Activated T-helper 1 cell treated with Interleukin-2 at 50 U/mL for 16 hours (primary cell): ENCODE measurements at places on chromosomes 13 and 19.
A peak's percentile ranks its signal among the peaks of the same experiment; 100 is the strongest.

- no peak for DNase-seq
Measured at GRCh38 chr19:39746836-39747529, 9.2 kb upstream of the CLC start.

GRCh38 chr13:68636784-68637183 lies 1406.6 kb upstream of the PCDH9 start:
- DNase-seq, result no peak

DNA sequence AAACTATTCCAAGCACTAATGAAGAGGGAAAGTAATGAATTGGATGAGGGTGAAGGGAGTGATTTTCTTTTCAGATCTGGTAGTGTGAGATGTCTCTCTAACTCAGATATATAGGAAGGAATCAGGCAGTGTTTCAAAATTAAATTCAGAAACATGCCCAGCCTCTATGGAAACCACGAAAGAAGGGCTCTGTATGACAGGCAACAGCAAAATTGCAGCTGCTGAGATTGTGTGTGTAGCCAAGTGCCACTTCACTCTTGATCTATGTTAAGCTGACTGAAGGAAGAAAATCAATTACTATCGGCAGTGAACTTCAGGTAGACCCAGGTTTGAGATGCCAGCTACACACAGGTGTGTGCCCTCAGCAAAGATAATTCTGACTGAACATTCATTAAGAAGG lies 387.4 kb downstream of the PCDH9 start:
- no peak for DNase-seq

DNA sequence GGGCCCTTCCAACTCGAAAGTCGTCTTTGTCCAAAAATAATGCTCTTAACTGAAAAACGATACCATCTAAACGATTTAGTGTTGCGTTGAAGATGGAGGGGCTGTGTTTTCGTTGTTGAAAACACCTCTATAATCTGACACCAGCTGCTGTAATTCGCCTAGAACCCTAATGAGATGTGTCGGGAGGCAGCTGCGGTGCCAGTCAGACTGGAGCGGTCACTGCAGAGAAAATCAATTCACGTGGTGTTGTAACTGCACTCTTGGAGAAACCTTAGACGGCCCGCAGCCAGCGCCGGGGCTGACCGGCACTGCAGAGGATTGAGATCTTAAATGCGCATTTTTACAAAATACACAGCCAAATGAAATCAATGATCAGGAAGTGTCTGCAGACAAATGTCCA lies 339.1 kb downstream of the ZNF536 start:
- DNase-seq, result no peak

DNA sequence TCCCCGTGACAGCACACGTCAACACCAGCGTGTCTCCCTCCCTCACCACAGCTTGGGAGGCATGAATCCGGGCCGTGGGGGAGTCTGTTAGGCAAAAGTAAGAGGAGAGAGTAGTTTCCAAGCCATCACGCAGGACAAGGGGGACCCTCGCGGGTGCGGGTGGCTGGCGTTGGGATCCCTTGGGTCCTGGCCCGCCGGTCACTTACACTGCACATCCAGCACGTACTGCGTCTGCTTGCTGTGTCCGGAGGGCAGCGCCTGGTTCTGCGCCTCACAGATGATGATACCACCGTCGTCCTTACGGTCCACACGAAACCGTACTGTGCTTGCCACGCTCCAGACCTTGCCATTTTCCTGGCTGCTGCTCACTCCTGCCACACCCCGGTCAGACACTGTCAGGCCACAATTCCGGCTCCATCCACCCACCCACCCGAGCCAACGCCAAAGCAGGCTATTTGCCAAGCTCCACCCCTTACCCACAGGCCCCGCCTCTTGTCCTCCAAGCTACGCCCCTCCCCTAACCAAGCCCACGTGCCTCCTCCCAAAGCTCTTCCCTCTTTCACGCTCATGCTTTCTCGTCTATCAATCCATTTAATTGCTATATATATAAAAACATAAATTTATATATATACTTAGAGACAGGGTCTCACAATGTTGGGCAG lies 6.6 kb upstream of the ZNF428 start:
- DNase-seq, result no peak

DNA sequence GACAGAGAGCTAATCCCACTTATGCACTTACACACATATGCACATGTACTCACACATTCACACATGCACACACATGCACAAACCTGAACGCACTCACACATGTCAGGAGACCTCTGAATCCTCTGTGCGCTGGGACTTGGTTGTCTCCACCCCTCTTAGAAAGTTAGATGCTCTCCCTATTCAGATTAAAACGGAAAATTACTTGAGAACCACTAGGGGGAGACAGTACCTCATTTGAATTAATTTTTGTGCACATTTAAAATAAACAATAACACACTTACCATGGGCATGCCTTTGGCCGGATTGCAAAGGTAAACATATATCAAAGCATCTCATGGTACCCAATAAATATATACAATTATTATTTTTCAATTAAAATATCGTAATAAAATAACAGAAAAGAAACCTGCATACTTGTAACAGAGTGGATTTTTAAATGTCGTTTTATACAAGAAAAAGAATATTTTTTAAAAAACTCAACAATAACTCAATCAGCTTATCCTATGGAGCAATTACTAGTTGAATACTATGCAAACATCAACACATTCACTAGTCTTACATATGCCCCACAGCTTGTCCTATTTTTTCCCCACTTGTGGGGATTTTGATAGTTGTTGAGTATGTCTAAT lies 9.5 kb upstream of the LILRB4 start:
- no peak for DNase-seq

DNA sequence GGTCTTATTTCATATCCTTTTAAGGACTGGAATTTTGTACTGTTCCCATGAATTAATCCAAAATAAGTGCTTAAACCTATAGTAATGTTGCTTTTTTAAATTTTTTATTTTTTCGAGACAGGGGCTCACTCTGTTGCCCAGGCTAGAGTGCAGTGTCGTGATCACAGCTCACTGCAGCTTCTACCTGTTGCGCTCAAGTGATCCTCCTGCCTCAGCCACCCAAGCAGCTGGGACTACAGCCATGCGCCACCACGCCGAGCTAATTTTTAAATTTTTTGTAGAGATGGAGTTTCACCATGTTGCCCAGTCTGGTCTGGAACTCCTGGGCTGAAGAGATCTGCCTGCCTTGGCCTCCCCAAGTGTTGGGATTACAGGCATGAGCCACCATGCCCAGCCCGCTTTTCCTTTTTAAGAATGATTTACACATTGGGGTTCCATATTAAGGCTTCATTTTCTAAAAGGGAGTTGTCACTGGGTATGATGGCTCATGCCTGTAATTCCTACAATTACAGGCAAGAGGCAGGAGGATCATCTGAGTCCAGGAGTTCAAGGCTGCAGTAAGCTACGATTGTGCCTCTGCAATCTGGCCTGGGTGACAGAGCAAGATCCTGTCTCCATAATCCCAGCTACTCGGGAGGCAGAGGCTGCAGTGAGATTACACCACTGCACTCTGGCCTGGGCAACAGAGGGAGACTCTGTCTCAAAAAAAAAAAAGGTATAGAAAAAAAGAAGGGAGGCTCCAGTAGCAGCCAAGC lies 28.3 kb upstream of the AKT2 start:
- no peak for DNase-seq

GRCh38 chr13:31904941-31905824 lies 126.4 kb upstream of the FRY start:
- no peak for DNase-seq

- no peak for DNase-seq
Measured at GRCh38 chr13:112137144-112137543, 70.2 kb downstream of the SOX1 start.

DNA sequence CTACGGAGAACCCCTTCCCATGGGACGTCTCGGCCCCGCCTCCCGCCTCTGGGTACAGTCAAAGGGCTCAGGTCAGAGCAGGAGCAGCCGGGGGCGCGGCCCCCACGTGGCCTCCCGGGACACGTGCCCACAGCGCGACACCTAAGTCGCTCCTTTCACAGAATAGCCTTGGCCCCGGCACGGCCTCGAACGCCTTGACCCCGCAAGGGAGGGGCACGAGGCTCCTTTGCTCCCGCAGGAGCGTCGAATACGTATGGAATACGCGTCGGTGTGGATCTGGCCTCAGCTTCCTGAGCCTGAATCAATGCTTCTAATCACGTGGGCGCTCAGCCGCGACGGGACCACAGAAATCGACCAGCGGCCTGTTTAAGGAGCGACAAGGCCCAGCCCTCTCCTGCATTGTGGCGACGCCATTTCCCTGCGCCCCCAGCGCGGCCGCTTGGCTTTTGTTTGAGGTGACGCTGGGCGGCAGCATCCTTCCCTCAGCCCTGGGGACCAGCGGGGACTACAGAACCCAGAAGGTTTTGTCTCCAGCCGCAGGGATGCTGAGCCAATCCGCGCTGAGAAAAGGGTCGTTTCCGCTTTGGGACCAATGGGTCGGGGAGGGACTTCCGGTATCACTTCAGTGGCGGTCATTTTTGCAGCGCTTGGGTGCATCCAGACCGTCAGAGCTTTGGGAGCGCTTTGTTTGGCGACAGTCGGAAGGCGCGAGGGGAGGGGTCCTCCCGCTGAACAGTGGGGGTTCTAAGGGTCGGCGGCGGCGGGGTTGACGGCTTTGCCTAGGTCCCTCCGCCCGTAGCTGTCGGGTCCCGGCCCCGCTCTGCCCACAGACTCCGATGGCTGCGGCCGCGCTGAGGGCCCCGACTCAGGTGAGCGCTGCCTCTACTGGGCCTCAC lies at the start of gene ZIK1:
ZIK1 (plus strand) TSS at position 625 of the 896 bp plus-strand sequence; CDS start at position 837, 212 bp downstream.
- peak; percentile 71 for DNase-seq

GRCh38 chr13:114038211-114038613 lies 64.3 kb upstream of the C13orf46 start:
- no peak for DNase-seq

- no peak for DNase-seq
Measured at GRCh38 chr13:38753878-38754277, 67.0 kb downstream of the FREM2 start.

GRCh38 chr13:50116430-50116973 lies 101.3 kb downstream of the KCNRG start:
- DNase-seq, result no peak

DNA sequence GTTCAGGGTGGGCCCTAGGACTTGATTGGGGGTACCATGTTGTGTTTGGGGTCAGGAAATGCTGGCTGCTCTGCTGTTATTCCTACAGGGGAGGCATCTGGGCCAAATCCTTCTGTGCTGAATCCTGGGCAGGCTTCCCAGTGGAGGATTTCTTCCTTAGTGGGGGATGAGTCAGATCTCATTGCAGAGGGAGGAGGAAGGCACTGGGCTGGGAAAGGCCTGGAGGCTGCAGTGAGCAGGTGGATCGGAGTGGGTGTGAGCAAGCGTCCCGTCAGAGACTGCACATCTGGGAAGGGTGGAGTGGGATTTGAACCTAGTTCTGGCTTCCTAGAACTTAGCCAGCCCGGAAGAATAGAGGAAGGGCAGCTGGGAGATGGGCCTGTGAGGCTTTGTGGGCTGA lies 11.5 kb downstream of the CCDC124 start:
- no peak for DNase-seq

DNA sequence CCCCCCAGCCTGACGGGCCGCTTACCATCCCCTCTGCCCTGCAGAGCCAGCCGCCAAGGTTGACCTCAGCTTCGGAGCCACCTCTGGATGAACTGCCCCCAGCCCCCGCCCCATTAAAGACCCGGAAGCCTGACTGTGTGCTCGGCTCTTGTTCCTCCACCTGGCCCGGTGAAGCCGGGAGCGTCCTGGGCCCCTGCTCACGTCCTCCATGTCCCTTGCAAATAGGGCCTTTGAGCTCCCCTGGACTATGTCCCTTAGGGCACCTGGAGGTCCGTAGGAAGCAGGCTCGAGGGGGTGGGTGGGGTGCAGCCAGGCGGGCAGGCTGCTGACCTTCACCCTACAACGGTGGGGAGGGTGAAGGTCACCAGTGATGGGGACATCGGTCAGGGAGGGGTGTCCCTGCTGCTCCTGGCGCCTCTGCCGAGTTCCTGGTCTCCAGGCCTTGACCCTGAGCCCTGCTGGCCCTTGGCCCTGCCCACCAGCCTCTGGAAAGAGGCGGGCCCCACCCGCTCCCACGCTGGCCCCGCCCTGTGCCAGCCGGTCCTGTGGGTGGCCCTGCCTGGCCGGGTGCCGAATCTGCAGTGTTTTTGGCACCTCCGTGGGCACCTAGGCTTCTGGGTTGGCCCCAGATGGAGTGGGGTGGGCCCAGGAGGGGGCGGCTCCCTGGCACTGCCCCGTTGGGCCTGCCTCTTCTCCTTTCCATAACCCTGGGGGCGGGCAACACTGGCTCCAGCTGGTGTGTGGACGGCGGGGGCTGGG lies 3.3 kb downstream of the ATP5F1D start:
- DNase-seq, result no peak

- DNase-seq, result no peak
Measured at GRCh38 chr13:75492389-75492788, 10.4 kb upstream of the TBC1D4 start.

GRCh38 chr19:28443361-28443760 lies 769.6 kb downstream of the UQCRFS1 start:
- no peak for DNase-seq

GRCh38 chr13:41490371-41491015 lies 33.1 kb downstream of the RGCC start:
- no peak for DNase-seq

GRCh38 chr13:48790966-48791365 lies 137.2 kb downstream of the CYSLTR2 start:
- DNase-seq, result no peak

- DNase-seq, result no peak
Measured at GRCh38 chr13:49667773-49668172, 23.5 kb downstream of the EBPL start.

DNA sequence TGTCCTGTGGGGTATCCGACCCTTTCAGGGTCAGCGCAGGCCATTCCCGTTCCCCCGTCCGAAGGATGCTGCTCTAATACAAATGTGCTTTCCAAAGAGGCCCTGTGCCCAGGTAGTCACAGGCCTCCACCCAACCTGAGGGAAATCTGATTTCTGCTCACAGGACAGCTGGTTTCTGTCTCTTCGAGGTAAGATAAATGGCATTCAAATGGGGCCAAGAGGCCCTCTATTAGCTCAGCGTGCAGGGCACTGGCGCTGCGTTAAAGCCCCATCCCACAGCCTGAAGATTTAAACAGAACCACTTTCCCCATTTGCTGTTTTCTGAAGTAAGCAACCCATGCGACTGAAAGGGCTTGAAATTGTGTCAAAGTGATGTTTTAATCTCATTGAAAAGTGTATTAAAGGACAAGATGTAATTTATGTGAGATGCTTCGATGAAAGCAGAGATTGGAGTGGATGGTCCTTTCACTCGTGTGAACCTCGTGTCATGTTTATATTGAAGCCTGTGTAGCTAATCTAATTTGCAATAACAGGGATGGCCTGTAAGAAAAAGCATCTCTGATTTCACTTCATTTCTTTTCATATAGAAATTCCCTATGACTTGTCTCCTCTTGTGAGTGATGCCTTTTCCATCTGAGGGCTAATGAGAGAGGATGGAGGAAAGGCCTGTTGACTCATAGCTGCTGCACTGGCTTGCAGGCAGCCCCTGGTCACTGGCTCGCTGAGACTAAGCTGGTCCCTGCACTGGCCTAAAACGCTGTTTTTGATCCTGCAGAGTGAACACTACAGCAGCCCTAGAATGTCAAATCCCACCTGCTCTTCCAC lies 7.3 kb upstream of the SOX1 start:
- DNase-seq, result no peak

DNA sequence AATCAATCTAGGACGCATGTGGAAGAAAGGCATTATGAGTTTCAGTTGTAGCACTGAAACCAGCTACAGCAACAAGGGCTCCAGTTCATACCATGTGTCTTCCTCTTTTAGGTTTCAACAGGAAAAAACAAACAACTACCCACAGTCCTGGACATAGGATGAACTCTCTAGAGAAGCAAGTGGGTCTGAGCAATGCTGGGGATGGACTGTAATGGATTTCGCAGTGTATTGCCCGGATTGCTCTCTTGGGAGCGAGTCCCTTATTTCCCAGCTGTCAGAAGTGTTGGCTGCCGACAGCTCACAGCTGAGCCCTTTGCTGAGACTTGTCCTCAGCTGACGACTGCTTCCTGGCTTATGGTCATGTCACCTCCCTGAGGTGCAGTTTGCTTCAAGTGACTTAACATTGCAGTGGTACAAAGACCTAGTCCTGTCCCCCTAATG lies 12.1 kb upstream of the MYCBP2 start:
- DNase-seq, result no peak
